ENCODE measurements at places on chromosomes 5 and 9. TPM values are rescaled to one million over a fixed set of nuclear protein-coding genes. Genes with fewer than 3 reads are reported as not detected.

The ORM2 gene
- not detected for total RNA-seq

The LTC4S gene
- total RNA-seq, result 0.66 TPM

The KIF4B gene
- 0.13 TPM for total RNA-seq

The HSD17B3 gene
- total RNA-seq, result not detected

The SMC2 gene
- total RNA-seq, result 36.8 TPM

The FABP6 gene
- total RNA-seq, result not detected

Data from pulmonary artery endothelial cell (primary cell).